ENCODE measurements at places on chromosomes 12 and 14.
A peak's percentile ranks its signal among the peaks of the same experiment; 100 is the strongest.

GRCh38 chr12:9810671-9811070, 16.6 kb upstream of the KLRF1 start:
- DNase-seq, result no peak

DNA sequence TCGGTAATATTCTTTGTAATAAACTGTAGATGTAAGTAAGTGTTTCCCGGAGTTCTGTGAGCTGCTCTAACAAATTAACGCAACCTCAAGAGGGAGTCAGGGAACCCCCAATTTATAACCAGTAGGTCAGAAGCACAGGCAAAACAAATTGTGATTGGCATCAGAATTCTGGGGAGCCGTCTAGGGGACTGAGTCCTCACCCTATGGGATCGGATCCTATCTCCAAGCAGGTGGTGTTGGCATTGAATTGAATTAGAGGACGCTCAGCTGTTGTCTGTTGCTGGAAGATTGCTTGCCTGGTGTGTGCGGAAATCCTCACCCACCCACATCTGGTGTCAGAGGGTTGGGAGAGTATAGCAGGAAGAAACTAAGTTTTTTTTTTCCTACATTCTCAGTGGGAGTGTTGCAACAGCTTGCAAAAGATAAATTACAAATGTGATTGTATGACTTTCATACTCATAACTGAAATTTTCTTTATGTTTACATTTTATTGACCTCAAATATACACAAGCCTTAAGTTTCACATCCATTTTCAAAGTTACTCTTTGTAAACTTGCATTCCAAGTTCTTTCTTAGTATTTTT, 5.5 kb downstream of the TMEM52B start:
- DNase-seq, result no peak

GRCh38 chr12:121209624-121210572, at the start of gene P2RX4:
Gene P2RX4 (plus strand): TSS chr12:121210129. CDS start chr12:121210165, 36 bp downstream.
- peak; percentile 82 for DNase-seq

- no peak for DNase-seq
Observed at GRCh38 chr12:94304566-94305061, 155.1 kb downstream of the CEP83 start.

DNA sequence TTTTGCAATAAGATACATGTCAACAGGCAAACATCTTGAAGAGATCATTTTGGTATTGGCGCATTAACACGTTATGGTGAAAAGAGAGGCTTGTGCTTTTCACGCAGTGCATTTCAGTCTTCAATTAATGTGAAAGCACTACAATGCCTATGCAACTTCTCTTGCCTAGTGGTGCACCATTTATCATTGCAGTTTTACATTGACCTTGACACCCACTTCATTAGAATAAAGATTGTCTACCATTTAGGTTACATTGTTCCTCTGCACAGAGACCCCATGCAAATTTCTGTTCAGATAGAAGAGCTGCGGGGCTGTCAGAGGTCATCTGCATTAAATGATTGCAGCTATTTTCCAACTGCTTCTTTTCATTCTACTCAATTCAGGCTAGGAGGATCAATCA, 212.2 kb upstream of the NPAS3 start:
- no peak for DNase-seq

- no peak for DNase-seq
Observed at GRCh38 chr12:49959685-49960473, 1.8 kb upstream of the AQP5 start.

- DNase-seq, result peak; percentile 15
Observed at GRCh38 chr12:119989361-119989730, 310 bp downstream of the BICDL1 start.

GRCh38 chr12:82638324-82638723, 48.4 kb upstream of the TMTC2 start:
- no peak for DNase-seq

DNA sequence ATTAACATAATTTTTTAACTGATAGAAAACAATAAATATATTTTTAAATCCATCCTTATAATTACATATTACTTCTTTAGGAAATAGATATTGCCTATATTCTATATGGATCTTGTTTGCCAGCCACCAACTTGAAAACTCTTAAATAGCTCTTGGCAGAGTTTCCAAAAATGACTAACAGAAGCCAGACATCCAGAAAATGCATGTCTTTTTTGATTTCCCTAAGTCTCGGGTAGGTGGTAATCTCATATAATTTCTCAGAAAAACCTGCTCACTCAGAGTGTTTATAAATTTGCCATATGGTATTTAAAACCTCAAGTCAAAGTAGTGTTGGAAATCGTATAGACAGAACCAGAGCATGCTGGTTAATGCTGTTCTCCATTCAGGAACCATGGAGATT, 360.4 kb upstream of the FOXG1 start:
- DNase-seq, result no peak

DNA sequence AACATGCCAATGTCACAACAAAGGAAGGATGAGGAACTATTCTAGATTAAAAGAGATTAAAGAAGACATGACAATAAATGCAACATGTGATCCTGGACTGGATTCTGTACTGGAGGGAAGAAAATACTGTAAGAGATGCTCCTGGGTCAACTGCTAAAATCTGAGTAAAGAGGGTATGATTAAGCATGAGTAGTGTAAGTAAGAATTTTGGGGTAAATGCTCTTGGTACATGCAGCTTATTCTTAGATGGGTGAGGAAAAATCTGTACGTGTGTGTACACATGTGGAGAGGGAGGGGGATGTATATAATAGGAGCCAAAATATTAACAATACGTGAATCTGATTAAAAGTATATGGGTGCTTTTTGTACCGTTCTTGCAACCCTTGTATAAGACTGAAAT, 66.0 kb downstream of the CDC42BPB start:
- no peak for DNase-seq

- no peak for DNase-seq
Observed at GRCh38 chr12:89179245-89179644, 173.1 kb downstream of the DUSP6 start.

DNA sequence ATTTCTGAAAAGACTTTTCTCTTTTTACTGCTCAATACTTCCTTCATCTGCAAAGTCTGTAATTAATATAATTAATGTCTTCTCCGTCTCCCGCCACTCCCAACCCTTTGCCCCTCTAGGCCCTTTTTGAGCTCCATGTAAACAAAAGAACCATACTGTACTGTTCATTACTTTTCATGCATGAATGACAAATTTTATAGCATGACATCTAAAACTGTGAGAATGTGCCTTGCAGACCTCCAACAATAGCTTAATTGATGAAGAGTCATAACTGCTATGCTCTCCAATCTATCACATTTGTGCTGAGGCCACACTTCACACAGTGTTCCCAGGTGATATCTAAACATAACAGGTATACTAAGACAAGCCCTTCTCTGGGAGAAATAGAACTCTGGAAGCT, 1122.7 kb upstream of the ATXN7L3B start:
- DNase-seq, result no peak

GRCh38 chr12:80445083-80445793, 1.2 kb downstream of the PTPRQ start:
- no peak for DNase-seq

DNA sequence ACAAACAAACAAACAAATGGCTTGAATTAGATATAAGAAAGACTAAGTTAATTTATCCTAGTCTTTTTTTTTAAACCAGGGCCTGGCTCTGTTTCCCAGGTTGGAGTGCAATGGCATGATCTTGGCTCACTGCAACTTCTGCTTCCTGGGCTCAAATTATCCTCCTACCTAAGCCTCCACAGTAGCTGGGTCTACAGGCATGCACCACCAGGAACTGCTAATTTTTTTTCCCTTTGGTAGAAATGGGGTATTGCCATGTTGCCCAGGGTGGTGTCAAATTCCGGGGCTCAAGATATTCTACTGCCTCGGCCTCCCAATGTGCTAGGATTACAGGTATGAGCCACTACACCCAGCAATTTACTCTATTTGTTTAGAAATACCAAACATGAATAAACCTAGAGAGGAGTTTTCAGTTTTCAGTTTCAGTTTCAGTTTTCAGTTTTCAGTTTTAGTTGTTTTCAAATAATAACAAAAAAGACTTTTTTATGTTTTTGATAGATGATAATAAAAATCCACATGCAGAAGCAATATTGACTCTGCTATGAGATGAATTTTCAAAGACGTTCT, 817.0 kb downstream of the FLRT2 start:
- DNase-seq, result no peak

GRCh38 chr12:85322715-85323114, 42.7 kb downstream of the ALX1 start:
- DNase-seq, result no peak

- DNase-seq, result no peak
Observed at GRCh38 chr14:82104013-82104412, 570.4 kb upstream of the SEL1L start.

- DNase-seq, result no peak
Observed at GRCh38 chr12:71160585-71160984, 2.8 kb upstream of the TSPAN8 start.

DNA sequence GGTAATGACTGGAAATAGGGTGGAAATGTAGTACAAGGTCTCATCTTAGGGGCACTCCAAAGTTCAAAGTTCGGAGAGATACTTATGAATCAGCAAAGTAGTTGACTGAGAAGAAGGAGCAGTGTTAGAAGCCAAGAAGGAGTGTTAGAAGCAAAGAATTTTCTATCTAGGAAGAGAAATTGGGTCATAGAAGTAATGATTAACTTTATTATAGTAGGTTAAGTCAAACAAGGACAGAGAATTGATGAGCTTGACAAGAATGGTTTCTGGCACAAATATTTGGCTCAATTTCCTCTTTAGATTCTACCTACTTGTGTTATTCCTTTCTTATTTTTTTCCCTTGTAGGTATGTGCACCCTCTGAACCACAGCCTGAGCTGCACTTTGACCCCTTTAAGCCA, 810.5 kb upstream of the LRFN5 start:
- no peak for DNase-seq

- DNase-seq, result no peak
Observed at GRCh38 chr14:104306450-104307040, 168.2 kb downstream of the KIF26A start.

- no peak for DNase-seq
Observed at GRCh38 chr12:54134850-54135249, 53.9 kb downstream of the SMUG1 start.

DNA sequence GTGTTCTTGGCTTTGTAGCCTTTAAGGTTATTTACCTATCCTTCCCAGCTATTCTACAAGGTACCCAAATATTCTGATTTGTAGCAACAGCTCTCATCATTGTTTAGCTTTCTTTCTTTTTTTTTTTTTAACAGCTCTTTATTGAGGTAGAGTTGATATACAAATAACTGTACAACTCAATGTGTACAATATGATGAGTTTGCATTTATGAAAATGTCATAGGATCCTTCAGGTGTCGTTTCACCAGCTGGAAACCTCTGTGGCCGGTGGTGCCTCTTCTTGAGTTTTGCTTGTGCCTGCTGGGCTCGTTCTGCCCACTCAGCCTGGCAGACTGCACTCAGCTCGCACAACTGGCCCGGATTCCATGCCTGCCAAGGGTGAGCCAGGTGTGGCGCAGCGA, 26.9 kb upstream of the TBPL2 start:
- no peak for DNase-seq

- DNase-seq, result no peak
Observed at GRCh38 chr14:37641117-37641516, 45.7 kb downstream of the TTC6 start.

- no peak for DNase-seq
Observed at GRCh38 chr14:64610049-64610746, 60.4 kb downstream of the PPP1R36 start.

- DNase-seq, result no peak
Observed at GRCh38 chr12:122471324-122472226, 29.2 kb downstream of the ZCCHC8 start.

DNA sequence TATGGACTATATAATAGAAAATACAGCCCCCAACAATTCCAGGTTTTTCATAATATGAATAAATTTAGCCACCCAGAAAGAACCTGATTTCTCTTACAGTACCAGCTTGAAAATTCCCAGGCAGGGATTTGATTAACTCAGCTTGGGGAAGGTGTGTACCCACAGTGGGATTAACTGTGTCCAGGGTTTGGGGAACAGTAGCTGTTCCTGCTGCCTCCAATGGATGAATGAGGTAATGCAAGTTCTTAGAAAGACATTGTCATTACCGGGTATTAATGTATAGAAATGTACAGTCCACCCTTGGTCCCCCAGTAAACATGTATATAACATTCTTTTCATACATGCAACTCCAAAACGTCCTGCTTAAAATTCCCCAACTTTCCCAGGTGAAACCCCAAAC, 115.6 kb downstream of the LRIG3 start:
- DNase-seq, result no peak

- DNase-seq, result no peak
Observed at GRCh38 chr12:109680264-109681005, 33.2 kb upstream of the FAM222A start.

DNA sequence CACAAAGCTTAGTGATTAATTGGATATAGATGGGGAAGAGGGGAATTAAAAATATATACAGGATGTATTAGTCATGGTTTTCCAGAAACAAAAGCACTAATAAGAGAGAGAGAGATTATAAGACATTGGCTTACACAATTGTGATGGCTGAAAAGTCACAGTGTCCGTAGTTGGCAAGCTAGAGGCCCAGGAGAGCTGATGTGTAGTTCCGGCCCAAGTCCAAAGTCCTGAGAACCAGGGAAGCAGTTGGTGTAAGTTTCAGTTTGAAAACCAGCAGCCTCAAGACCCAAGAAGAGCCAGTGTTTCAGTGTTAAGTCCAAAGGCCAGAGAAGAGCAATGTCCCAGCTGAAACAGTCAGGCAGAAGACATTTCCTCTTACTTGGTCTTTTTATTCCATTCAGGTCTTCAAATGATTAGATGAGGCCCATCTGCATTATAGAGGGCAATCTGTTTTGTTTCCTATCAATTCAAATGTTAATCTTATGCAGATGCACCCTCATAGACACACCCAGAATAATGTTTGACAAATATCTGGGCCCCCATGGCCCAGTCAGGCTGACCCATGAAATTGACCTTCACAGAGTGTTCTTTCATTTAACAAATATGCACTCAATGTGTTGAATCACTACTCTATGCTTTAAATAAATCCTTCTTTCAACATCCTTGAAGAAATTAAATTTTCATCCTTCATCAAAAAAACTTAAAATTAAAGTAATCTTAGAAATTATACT, 67.2 kb upstream of the DIO2 start:
- DNase-seq, result no peak

DNA sequence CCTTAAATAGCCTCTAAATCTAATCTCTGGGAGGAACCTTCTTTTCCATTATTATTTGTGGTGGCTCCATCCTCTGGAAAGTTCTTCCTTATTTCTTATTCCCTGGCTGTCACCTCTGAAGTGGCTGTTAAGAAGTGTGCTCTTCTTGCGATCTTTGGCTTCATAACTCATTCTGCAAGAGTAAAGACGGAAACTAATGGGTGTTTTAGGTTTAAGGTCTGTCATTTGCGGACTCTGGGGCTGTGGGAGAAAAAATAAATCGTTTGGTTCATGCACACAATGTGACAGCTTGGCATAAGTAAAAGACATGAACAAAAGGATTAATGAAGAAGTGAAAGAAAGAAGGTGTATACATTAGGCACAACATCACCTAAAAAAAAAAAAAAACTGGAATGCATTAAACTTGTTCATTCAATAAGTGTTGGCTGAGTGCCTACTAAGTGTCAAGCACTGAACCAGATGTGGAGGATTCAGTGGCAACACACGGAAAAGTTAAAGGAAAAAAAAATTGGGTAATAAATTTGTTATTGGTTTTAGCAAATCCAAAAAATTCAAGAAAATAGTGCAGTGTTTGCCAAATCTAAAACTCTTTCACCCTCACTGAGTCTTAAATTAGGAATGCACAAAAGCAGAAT, 99.5 kb downstream of the ERGIC2 start:
- DNase-seq, result no peak

All from stimulated activated CD8-positive, alpha-beta memory T cell treated with anti-CD3 and anti-CD28 coated beads, Interleukin-4, amount 100 ng/mL, for 24 hours (primary cell).